ENCODE measurements at places on chromosomes 11 and 22.

GRCh38 chr11:95912902-95913560, 10.9 kb downstream of the MTMR2 start:
- no peak for DNase-seq

- no peak for DNase-seq
Measured at GRCh38 chr11:24598641-24599040, 101.8 kb downstream of the LUZP2 start.

DNA sequence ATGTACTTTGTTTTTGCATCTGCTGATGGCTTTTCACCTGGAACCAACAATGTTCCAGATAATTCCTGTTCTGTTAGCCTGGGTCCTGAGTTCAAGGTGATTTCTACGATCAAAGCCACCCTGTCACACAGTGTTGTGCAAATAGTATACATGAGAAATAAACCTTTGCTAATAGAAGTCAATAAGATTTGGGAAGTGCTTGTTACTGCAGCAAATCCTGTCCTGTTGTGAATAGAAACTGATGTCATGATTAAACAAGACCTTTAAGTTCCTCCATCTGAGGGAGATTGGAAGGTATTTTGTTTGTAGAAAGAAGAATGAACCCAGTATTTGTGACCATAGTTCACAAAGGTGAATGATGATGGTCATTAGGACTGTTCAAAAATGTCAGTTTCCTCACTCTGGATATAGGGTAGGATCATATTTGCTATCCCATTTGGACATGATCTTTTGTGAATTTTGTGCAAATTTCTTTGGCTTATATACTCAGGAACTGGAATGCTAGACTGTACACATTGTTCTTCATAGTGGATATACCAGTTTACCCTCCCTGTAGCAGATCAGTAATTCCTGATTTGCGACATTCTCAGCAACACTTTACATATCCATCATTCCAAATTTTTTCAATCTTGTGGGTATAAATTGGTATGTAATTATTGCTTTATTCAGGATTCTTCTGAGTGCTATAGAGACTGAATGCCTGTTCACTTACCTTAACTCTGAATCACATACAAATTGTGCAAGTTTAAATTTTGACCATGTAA, 428.5 kb downstream of the METTL15 start:
- DNase-seq = no peak

GRCh38 chr11:75716659-75717058, 979 bp upstream of the MOGAT2 start:
- no peak for DNase-seq

- peak; percentile 5 for DNase-seq
Measured at GRCh38 chr11:18394928-18395734, 768 bp downstream of the LDHA start.

GRCh38 chr11:82867495-82868082, 32.6 kb downstream of the PRCP start:
- DNase-seq = peak; percentile 62

- DNase-seq = no peak
Measured at GRCh38 chr11:125433454-125434121, 62.5 kb downstream of the FEZ1 start.

- DNase-seq = no peak
Measured at GRCh38 chr11:129596351-129596750, 219.3 kb upstream of the TMEM45B start.

DNA sequence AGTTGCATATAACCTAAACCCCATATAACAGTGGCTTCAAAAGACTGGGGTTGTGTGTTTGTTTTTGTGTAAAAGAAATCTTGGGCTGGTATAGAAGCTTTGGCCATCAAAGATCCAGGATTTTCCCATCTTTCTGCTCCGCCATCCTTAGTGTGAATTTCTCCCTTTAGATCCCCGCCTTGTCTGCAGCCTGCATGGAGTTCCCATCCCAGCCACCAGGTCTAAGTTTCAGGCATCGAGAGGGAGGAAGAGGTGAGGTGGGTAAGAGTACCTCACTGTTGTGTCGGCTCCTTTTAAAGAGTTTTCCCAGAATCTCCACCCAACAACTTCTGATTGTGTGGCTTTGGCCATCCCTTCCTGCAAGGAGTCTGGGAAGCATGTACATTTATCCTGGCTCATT, 195.5 kb upstream of the SORL1-AS1 start:
- DNase-seq = no peak

GRCh38 chr11:93869830-93870229, 19.4 kb upstream of the VSTM5 start:
- DNase-seq = no peak

GRCh38 chr11:3137486-3138177, 27.5 kb downstream of the OSBPL5 start:
- DNase-seq = no peak

DNA sequence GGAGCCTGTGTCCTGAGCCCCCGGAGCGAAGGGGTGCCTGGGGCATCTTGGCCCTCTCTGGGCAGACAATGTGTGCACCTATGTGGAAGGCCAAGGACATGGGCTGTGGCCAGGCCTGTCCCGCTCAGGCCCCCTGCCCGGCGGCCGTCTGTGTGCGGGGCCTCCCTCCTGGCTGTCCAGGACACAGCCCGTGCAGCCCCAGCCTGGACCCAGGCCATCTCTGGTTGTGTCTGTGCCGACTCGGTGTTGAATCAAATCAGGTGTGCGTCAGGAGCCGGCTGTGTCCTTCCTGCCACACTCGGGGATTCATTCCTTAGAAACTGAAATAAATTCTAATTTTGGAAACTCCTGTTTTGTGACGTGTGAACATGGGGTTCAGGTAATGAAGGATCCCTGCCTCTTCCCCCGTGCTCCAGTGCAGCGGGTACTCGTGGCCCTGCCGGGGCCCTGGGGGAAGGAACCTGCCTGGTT, 1.5 kb upstream of the SELENOO start:
- no peak for DNase-seq

DNA sequence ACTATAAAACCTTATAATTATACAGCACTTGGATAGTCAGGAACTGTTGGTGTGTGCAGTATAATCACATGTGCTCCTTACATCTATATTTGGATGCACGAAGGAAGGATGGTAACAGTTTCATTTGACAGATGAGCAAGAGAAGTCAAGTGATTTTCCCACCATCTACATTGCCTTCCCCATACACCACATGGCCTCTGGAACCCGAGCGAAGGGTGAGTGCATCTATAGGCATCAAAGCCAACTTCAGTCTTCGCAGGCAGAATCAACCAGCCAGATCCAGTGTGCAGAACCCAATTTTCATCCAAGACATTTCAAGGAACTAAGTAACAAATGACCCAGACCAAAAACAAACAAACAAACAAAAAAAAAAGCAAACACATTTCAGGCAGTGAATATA, 85.1 kb upstream of the BLID start:
- no peak for DNase-seq

DNA sequence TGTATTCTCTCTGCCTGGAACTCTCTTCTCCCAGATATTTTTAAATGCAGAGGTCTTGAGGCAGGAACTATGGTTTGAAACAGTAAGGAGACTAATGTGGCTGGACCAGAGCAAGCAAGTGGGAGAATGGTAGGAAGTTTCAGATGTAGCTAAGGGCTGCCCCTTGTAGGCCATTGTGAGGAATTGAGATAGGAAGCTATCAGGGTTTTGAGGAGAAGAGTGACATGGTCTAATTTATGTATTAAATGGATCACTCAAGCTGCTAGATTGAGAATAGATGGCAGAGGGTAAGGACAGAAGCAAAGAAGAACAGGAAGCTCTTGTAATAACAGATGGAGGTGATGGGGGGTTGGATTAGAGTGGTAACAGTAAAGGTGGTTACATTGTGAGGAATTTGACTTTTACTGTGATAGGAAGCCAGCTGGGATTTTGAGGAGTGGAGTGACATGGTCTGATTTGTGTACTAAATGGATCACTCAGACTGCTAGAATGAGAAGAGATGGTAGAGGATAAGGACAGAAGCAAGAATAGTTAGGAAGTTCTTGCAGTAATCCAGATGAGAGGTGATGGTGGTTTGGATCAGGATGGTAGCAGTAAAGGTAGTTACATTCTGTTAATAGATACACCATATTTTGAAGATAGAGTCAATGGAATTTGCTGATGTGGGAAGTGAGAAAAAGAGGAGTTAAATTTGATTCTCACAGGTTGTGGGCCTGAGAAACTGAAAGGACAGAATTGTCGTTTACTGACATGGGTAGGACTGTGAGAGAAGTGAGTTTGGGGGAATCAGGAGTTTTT, 63.0 kb downstream of the HIPK3 start:
- DNase-seq = no peak

DNA sequence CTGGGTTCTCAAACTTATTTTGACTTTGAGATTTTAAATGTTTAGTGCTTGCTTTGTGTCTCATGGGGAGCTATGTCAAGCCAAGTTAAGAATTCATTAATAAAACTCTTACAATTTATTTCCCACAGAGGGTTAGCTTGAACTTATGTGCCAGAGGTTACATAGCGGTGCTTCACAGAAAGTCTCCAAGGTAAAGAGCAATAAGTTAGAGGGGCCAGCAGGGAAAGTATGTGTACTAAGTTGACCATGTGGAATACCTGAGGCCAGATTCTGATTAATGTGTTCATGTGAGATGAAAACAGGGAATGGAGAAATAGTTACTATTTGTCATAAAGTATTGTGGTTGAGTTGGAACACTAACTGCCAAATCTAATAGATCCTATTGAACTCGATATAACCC, 149.3 kb downstream of the TMEM135 start:
- DNase-seq = no peak

GRCh38 chr11:34478845-34479663, 34.5 kb downstream of the ELF5 start:
- DNase-seq = no peak

DNA sequence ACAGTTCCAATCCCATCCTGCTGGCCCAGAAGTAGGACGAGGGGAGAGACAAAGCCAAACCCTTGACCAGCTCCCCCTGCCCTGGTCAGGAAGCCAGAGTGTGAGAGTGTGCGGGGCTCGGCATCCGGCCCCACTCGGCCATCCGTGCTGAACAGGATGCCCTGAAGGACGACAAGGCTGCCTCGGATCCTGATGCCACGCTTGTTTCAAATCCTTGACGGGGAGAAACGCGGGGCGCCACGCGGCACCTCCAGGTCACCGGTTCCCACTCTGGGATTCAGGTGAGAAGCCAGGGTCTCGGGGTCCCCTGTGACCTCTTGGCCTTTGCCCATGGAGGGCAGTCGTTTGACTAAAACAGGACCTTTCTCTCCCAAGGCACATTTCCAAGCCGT, 167.8 kb downstream of the BRD1 start:
- DNase-seq = no peak

- DNase-seq = no peak
Measured at GRCh38 chr11:62914416-62914815, 6.7 kb downstream of the CHRM1 start.

- peak; percentile 64 for DNase-seq
Measured at GRCh38 chr11:133927690-133928627, 28.8 kb downstream of the IGSF9B start.

DNA sequence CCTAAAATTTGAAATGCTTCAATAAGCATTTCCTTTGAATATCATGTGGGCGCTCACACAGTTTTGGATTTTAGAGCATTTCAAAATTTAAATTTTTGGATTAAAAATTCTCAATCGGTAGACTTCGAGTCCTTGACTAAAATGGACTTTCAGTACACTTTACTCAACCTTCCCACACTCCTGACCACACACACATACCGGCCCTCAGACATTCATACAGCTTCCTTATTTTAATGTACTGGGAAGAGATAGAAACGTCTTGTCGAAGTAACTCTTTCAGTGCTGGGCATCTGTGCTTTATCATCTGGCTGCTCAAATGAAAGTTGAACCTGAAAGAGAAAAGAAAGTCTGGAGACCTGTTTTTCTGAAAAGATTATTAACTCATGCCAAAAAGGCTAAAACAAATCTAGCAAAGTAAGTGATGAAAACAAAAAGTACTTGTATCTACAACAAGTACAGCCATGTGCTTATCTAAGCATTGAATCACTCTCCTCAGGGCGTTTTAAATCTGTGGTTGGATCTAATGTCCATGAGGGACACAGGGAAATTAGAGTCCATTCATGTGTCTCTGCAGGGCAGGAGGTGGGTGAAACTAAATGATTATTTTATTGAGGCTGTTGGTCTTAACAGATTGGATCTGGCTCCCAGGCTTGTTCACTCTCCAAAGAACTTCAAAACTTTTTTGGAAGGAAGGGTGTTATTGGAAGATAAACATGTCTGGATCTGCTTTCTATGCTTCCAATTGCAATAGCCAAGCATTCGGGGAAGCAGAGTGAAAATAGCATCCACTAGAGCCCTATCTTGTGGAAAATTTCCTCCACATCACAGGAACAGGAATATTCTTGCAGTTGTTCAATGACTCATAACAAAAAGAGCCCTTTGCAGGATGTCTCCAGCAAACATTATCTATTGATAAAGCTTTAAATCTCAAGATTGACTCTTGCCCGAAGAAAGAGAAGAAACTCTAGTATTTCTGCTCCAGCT, 47.0 kb downstream of the CARD18 start:
- DNase-seq = no peak

DNA sequence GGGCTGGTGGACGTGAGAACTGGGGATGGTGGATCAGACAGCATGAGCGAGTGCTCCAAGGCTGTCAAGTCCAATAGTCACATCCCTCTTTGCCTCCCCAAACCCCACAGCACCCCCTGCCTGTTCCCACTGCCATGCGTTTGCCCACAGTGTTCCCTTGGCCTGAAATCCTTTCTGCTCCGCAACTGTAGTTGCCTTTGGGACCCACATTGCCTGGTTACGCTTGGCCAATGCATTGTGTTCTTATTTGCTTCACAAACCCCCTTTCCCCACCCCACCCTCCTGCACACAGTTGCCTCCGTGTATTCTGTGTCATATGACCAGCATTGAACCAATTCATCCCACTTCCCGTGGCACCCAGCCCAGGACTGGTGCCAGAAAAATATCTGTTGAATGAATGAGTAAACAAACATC, 2.1 kb upstream of the KIAA0930 start:
- DNase-seq = no peak

DNA sequence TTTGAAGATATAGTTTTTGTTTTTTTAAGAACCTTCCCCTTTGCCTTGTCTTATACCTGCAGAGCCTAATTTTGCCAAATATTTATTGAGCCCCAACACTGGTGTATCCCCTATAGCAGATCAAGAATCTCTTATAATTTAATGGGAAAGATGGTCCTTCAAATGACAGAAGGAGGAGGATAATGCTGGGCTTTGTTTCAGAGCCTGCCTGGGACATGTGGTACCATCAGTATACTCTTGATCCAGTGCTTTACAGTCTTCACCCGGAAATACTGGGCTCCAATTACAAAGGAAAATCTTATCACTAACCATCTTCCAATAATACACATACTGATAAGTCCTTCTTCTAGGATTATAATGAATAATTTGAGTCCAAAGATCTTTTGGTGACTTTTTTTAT, 84.7 kb downstream of the GAB2 start:
- DNase-seq = no peak

Measured in stimulated activated CD4-positive, alpha-beta T cell treated with anti-CD3 and anti-CD28 coated beads, Interleukin-4, amount 100 ng/mL, for 4 hours (primary cell).